ENCODE measurements at places on chromosomes 16 and 17. TPM values are rescaled to one million over a fixed set of nuclear protein-coding genes. Genes with fewer than 3 reads are reported as not detected.

GRCh38 chr17:61555127-61555566 lies 35.9 kb downstream of the NACA2 start:
- H3K4me1 ChIP-seq, result no peaks in the 10 kb centered on the region
- no peak overlapping the region for H3K27ac ChIP-seq
- no peaks in the 10 kb centered on the region for H3K27me3 ChIP-seq
- H3K36me3 ChIP-seq, result no peaks in the 10 kb centered on the region

GRCh38 chr17:38420518-38420917 lies 7.7 kb upstream of the ARHGAP23 start:
- peaks cover 11% of the 10 kb centered on the region for H3K4me1 ChIP-seq
- H3K27me3 ChIP-seq, result peaks cover 6% of the 10 kb centered on the region
- H3K4me3 ChIP-seq, result no peak overlapping the region

GRCh38 chr17:19453296-19453695 lies 42.3 kb downstream of the RNF112 start:
- H3K4me1 ChIP-seq, result no peaks in the 10 kb centered on the region
- DNase-seq, result no peak
- no peak overlapping the region for H3K4me3 ChIP-seq
- H3K36me3 ChIP-seq, result no peaks in the 10 kb centered on the region
- H3K27me3 ChIP-seq, result no peaks in the 10 kb centered on the region

TLCD3B gene
- total RNA-seq, result 0.51 TPM

DNA sequence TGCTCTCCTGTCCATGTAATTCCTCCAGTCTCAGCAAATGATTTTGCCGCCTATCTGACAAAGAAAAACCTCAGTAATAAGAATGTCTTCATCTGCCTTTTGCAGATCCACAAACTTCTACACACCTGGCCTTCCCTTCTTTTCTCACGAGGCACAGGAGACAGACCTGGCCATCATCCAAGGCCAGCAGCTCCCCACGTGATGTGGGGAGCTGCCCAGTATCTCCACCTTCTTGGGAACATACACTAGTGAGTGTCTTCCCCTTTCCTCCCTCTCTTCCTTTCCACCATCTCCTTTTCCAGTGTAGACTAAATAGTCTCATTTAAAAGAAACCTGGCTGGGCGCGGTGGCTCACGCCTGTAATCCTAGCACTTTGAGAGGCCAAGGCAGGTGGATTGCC lies 274.4 kb downstream of the CEP112 start:
- H3K36me3 ChIP-seq, result no peaks in the 10 kb centered on the region
- H3K27me3 ChIP-seq, result no peaks in the 10 kb centered on the region
- H3K27ac ChIP-seq, result no peak overlapping the region
- DNase-seq, result no peak
- H3K4me1 ChIP-seq, result peaks cover 7% of the 10 kb centered on the region

- no peak for DNase-seq
- no peak overlapping the region for H3K4me3 ChIP-seq
- H3K27me3 ChIP-seq, result no peaks in the 10 kb centered on the region
- H3K27ac ChIP-seq, result no peak overlapping the region
- H3K4me1 ChIP-seq, result peaks cover 10% of the 10 kb centered on the region
- no peaks in the 10 kb centered on the region for H3K36me3 ChIP-seq
Measured at GRCh38 chr17:50514936-50515702, 6.9 kb downstream of the MYCBPAP start.

DNA sequence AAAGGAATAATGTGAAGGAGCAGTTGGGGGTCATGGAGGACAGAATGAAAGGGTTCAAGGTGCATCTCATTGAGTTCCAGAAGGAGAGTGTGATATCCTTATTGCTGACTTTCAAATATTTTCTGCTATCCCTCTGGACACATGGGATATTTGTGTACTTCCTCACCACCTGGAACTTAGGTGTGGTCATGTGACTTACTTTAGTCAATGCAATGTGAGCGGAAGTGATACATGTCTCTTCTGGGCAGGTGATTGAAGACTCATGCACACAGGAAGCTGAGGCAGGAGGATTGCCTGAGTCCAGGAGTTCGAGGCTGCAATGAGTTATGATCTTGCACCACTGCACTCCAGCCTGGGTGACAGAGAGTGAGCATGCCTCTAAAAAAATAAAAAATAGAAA lies 36.7 kb upstream of the TANC2 start:
- no peak overlapping the region for H3K27ac ChIP-seq
- DNase-seq, result no peak
- H3K4me3 ChIP-seq, result no peak overlapping the region
- H3K36me3 ChIP-seq, result no peaks in the 10 kb centered on the region
- H3K4me1 ChIP-seq, result no peaks in the 10 kb centered on the region

- no peaks in the 10 kb centered on the region for H3K4me1 ChIP-seq
- H3K27ac ChIP-seq, result no peak overlapping the region
- H3K4me3 ChIP-seq, result no peak overlapping the region
- H3K27me3 ChIP-seq, result no peaks in the 10 kb centered on the region
- no peak for DNase-seq
- no peaks in the 10 kb centered on the region for H3K36me3 ChIP-seq
Measured at GRCh38 chr17:58282442-58282841, 1.7 kb upstream of the MPO start.

ITGAL gene
- total RNA-seq, result 170 TPM

DCXR gene
- 119 TPM for total RNA-seq

- no peak overlapping the region for H3K27ac ChIP-seq
- H3K27me3 ChIP-seq, result no peaks in the 10 kb centered on the region
- H3K4me1 ChIP-seq, result no peaks in the 10 kb centered on the region
Measured at GRCh38 chr17:34354637-34355036, 1.6 kb upstream of the CCL13 start.

GRCh38 chr17:18139949-18140348 lies 31.4 kb downstream of the MYO15A start:
- H3K4me1 ChIP-seq, result no peaks in the 10 kb centered on the region
- H3K4me3 ChIP-seq, result no peak overlapping the region
- DNase-seq, result no peak
- H3K27me3 ChIP-seq, result no peaks in the 10 kb centered on the region
- no peaks in the 10 kb centered on the region for H3K36me3 ChIP-seq
- H3K27ac ChIP-seq, result no peak overlapping the region

DNA sequence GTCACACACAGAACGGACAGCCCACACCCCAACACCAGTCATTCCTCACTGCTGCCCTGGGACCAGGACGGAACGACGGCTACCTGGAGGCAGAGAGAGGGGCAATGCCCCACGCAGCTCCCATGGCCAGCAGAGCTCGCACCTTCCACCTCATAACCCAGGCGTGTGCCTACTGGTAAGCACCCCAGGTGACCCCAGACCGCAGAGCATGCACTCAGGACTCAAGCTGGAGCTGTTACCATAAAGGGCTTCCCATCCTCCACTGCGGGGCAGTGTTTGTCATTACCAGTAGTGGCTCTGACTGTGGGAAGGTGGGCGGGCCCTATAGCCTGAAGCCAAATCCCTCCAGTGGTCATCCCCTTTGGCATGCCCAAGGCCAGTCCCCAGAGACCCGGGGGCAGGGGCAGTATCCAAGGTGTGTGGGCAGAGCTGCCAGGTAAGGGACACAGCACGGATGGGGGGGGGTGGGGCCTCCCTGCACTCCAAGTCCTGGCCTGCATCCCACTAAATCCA lies 4.7 kb upstream of the BCAR1 start:
- no peaks in the 10 kb centered on the region for H3K36me3 ChIP-seq
- no peak for DNase-seq
- no peak overlapping the region for H3K4me3 ChIP-seq
- no peaks in the 10 kb centered on the region for H3K27me3 ChIP-seq
- H3K4me1 ChIP-seq, result peaks cover 6% of the 10 kb centered on the region

DNA sequence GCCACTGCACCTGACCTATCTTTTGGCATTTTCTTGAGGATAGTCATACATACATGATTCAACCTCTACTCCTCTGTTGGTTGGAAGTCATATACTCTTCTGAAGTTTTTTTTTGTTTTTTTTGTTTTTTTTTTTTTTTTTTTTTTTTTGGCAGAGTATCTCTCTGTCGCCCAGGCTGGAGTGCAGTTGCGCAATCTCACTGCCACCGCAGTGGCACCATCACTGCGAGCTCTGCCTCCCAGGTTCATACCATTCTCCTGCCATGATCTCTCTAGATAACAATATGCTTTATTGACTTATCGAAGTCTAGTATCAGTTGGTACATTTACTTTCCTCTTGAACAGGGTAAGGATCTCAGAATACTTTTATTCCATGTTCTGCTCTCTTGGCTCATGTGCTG lies 224.2 kb upstream of the WSCD1 start:
- no peaks in the 10 kb centered on the region for H3K36me3 ChIP-seq
- no peak for DNase-seq
- no peaks in the 10 kb centered on the region for H3K4me1 ChIP-seq
- no peak overlapping the region for H3K4me3 ChIP-seq
- H3K27ac ChIP-seq, result no peak overlapping the region

TOM1L1 gene
- 2.3 TPM for total RNA-seq

SLC16A5 gene
- total RNA-seq, result 3.1 TPM

DNA sequence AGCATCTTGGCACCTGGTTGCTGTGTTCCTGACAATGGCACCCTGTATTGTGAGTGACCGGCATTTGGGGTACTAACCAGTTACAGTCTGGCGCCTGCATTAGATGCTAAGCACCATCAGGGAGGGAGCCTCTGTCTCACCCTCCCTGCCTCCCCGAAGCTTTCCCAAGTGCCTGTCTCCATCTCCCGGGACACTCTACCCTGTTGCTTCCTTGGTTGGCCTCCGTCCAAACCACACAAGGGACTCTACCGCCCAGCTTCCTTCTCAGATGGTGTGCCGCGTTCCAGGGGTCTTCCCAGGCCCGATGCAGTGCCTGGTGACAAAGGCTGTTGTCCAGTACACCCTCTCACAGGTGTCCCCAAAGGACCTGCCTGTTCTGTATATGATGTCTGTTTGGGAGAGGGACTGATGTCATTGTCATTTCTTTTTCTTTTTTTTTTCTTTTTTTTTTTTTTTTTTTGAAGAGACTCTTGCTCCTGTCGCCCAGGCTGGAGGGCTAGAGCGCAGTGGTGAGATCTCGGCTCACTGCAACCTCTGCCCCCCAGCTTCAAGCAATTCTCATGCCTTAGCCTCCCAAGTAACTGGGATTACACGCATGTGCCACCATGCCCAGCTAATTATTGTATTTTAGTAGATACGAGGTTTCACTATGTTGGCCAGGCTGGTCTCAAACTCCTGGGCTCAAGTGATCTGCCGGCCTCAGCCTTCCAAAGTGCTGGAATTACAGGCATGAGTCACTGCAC lies 6.7 kb downstream of the SNN start:
- peaks cover 29% of the 10 kb centered on the region for H3K36me3 ChIP-seq
- no peak overlapping the region for H3K4me3 ChIP-seq
- DNase-seq, result no peak
- H3K27me3 ChIP-seq, result no peaks in the 10 kb centered on the region

GRCh38 chr17:2386400-2387085 lies 14.3 kb downstream of the MNT start:
- no peaks in the 10 kb centered on the region for H3K27me3 ChIP-seq
- peaks cover 7% of the 10 kb centered on the region for H3K36me3 ChIP-seq
- no peak overlapping the region for H3K4me3 ChIP-seq
- DNase-seq, result no peak
- no peak overlapping the region for H3K27ac ChIP-seq
- H3K4me1 ChIP-seq, result peaks cover 4% of the 10 kb centered on the region

KRT14 gene
- not detected for total RNA-seq

- DNase-seq, result no peak
- peaks cover 3% of the 10 kb centered on the region for H3K27me3 ChIP-seq
- H3K4me1 ChIP-seq, result no peaks in the 10 kb centered on the region
Measured at GRCh38 chr17:81057079-81057730, 22.3 kb downstream of the BAIAP2 start.

DNA sequence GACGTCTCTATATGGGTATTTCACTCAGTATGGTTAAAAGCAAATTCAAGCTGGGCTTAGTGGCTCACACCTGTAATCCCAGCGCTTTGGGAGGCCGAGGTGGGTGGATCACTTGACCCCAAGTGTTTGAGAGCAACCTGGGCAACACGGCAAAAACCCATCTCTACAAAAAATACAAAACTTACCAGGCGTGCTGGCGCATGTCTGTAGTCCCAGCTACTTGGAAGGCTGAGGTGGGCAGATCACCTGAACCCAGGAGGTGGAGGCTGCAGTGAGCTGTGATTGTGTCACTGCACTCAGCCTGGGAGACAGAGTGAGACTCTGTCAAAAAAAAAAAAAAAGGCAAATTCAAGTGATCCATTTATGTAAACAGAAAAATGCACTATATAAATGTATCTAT lies 1.3 kb upstream of the TNFRSF17 start:
- H3K4me3 ChIP-seq, result peak overlapping the region; percentile 57
- no peaks in the 10 kb centered on the region for H3K27me3 ChIP-seq
- DNase-seq, result no peak
- no peaks in the 10 kb centered on the region for H3K36me3 ChIP-seq
- peak overlapping the region; percentile 95 for H3K27ac ChIP-seq

GRCh38 chr16:57260294-57260929 lies 15.4 kb downstream of the ARL2BP start:
- H3K4me3 ChIP-seq, result peak overlapping the region; percentile 35
- peak overlapping the region; percentile 16 for H3K27ac ChIP-seq
- DNase-seq, result peak; percentile 42
- no peaks in the 10 kb centered on the region for H3K27me3 ChIP-seq
- no peaks in the 10 kb centered on the region for H3K36me3 ChIP-seq

DNA sequence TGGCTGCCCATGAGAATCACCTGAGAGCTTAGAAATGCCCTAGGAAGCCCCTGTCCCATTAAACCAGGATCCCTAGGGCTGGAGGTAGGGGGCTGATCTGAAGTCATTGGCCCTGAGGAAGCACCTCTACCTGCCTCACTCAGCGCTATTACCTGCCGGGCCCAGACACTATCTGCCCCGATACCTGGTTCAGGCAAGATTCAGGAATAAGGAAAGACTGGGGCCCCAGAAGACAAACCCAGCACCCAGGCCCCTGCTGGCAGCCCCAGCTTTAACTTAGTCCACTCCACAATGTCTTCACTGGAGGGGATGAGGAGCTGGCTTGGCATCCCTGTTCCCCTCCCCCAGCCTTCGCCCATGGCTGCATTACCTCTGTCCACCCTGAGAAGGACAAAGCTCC lies 126.3 kb downstream of the GAS7 start:
- H3K27me3 ChIP-seq, result no peaks in the 10 kb centered on the region
- H3K36me3 ChIP-seq, result no peaks in the 10 kb centered on the region
- DNase-seq, result no peak
- H3K27ac ChIP-seq, result no peak overlapping the region
- no peak overlapping the region for H3K4me3 ChIP-seq

DNA sequence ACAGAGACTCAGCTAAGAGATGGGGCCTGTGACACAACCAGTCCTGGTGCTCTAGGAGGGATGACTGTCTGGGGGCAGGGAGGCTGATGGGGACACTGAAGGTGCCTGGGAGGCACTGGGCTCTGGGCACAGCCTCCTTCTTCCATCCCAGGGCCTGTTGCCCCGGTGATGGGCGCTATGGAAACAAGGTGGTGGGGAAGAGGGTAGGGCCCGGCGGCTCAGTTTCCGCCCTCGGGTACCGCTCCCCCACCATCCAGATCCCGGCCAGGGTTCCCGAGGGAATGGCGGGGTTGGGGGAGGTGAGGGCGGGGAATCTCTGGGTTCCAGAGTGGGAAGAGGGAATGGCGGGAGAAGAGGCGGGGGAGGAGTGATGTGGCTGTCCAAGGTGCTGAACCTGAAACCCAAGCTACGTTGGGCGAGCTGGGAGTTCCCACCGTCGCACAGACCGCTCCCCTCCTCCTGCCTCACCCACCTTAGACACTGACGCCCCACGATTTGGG lies 981 bp downstream of the KCNH4 start:
- H3K27me3 ChIP-seq, result no peaks in the 10 kb centered on the region
- peaks cover 39% of the 10 kb centered on the region for H3K4me1 ChIP-seq
- H3K4me3 ChIP-seq, result no peak overlapping the region
- no peak for DNase-seq
